Panc1 (cell line): ENCODE measurements at places on chromosomes 6 and 20. TPM values are rescaled to one million over a fixed set of nuclear protein-coding genes. Genes with fewer than 3 reads are reported as not detected.

DNA sequence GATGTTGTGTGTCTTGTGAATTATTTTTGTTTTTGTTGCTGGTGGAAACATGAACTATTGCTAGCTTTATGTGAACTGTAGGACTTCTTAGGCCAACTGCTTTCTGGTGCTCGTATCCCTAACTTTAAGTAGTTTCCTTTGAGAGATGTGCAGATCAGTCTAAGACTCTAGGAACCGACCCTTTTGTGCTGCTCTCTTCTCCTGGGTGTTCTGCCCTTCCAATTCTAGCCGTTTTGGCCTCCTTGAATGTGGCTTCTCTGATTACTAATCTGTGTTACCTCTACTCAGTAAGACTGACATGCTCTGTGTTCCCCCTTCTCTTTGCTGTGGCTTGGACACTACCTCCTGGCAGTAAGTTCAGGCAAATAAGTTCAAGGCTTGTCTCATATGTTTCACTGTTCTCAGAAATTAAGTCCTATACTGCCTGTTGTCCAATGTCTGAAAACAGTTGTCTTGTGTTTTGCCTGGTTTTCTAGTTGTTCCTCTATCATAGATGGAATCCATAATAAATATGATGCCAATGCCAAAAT lies 58.0 kb downstream of the FOXO3 start:
- DNase-seq = no peak

The TTK gene
- total RNA-seq = 35.5 TPM

DNA sequence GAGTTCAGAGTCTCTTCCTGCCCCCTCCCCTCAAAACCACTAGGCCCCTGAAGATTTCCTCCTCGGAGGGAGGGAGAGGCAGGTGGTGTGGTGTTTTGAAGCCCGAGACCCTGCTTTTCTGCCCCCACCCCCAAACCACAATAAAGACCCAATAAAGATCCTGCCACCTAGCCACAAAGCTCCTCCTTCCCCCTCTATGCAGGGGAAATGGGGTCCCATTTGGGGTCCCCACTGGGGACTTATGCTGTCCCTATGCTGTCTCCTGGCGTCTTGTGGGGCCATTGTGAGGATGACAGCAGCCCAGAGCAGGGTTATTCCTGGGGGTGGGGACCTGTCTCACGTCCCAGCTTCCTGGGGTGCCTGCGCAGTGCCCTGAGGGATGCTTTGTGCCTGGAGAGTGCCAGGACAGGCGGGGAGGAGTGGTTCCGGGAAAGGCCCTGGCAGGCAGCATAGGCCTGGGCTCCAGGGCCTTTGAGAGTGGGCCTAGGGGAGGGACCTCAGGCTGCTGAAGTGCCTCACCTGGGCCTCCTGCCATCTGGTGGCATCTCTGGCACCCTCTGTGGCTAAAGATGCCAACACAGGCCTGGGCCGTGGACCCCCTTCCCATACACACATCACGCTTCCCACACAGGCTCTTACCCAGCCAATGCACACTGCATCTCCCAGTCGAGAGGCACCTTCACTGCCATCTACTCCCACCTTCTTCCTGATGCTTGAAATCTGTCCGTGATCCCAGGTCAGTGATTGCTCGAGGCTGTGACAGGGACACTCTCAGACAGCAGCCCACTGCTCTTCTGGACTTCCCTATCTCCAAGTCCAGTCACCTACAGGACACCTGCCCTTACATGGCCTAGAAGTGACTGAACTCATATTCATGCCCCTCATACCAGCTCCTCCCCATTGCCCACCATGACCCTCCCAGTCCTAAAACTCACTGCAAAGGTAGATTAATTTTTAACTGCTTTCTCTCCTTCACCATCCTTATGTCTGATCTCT lies 7.9 kb upstream of the ARMC12 start:
- no peak for DNase-seq

GRCh38 chr6:54254886-54255285 lies 53.4 kb upstream of the TINAG start:
- no peak for DNase-seq

The TP53INP2 gene
- 20.6 TPM for total RNA-seq

DNA sequence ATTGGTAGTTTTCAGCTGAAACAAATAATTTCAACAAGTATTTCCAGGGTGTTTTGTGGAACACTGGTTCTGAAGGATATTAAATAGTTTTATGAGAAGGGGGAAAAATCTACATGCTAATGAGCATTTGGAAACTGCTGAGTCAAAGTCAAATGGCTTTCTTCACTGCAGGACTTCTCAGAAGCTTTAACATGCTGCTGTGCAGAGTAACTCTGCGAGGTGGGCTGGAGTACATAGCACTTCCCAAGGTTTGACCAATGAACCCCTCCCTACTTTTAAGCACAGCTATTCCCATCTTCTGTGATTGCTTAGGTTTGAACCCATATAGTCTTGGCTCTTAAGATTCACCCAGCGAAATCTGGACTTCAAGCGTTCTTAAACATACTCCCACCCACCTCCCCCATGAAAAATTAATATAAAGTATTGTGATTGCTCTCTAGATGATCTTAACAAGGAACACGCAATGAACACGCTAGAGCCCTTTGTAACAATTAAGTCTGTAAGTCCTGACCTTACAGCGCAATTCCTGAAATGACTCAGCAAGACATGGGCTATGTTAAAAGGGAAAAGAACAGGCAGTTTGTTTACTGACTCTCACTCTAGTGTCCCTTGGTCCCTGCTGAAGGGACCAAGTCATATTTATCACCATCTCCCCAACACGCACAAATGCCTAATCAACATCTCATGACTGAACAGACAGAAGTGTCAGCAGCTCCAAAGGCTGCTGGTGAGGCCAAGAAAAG lies 105.2 kb downstream of the NFATC2 start:
- DNase-seq = no peak

The APCDD1L gene
- total RNA-seq = 0.62 TPM

DNA sequence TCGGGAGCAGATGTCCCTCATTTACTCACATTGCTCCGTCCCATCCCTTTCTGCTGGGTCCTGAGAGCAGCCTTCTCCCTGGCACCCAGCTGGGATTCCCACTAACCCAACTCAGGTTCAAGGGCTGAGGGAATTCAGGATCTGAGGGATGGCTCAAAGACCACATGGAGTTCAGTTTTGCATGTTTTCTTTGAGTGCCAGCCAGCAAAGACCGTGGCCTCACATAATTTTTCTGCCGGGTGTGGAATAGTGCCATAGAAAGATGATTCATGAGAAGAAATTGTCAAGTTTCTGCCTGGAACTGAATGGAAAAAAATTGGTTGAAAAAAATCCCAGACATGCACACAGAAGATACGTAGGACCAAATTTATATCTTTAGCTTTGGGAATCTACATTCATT lies 168.6 kb downstream of the CD83 start:
- DNase-seq = no peak

The PAK5 gene
- not detected for total RNA-seq

DNA sequence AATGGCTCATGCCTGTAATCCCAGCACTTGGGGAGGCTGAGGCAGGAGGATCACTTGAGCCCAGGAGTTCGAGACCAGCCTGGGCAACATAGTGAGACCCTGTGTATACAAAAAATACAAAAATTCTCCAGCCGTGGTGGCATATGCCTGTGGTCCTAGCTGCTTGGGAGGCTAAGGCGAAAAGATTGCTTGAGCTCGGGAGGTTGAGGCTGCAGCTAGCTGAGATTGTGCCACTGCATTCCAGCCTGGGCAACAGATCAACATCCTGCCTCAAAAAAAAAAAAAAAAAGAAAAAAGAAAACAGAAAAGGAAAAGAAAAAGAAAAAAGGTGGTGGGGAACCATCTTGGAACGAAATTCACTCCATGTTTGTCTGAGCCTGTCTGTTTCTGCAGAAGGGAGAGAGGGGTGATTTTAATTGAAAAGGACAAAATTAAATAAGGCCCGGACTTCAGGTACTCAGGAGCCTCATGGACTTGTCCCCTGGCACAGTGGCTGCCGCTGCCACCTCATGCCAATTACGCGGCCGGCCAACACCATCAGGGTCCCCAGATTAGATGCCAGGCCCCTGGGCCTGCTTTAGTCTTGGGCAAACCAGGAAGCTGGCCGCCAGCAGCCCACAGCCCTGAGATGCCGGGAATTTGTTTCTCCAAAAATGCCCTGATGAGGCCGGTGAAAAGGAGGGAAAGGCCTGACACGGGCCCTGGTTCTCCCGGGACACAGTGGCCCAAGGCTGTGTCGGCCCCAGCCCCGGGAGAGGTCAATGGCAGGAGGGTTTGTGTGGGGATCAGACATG lies 37.8 kb upstream of the STX16 start:
- DNase-seq = no peak

DNA sequence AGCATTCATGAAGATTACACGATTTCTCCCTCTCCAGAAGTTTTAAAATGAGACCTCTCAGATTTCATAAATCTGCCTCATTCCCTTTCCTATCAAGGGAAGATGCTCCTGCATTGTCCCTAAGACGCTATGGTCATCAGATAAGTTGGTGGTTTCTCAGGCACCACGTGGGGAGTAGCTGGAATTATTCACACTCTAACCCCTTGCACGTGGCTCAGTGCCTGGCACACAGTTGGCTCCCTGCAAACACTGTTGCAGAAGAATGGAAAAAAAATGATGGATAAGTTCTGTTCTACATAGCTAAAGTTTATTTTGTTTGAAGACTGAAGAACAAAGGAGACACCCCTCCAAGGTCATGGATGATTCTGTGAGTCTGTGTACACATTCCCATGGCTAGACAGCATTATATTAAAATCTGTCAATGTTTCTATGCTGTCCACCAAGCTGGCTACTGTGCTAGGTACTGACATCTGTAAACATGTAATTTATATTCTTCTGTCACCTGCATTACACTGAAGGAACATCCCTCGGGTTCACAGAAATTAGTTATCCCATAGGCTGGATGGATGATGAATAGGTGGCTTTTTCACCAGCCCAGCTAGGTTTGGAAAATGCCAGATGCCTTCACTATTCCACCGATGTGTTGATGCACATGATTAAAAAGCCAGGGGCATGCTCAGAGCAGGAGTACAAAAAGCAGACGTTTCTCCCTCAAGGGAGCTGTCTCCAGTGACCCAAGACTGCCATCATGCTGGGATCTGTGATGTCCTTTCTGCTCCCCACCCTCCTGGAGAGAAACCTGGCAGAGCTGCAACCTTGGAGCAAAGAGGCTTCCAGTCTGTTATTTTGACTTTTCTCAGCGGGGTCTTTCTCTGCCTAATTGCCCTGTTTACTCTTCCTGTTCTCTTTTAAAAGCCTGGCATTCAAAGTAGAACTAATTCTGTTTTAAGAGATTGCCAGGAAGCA lies 610.5 kb downstream of the UTRN start:
- no peak for DNase-seq

- DNase-seq = no peak
Observed at GRCh38 chr6:46756469-46757213, 9.9 kb downstream of the ANKRD66 start.

DNA sequence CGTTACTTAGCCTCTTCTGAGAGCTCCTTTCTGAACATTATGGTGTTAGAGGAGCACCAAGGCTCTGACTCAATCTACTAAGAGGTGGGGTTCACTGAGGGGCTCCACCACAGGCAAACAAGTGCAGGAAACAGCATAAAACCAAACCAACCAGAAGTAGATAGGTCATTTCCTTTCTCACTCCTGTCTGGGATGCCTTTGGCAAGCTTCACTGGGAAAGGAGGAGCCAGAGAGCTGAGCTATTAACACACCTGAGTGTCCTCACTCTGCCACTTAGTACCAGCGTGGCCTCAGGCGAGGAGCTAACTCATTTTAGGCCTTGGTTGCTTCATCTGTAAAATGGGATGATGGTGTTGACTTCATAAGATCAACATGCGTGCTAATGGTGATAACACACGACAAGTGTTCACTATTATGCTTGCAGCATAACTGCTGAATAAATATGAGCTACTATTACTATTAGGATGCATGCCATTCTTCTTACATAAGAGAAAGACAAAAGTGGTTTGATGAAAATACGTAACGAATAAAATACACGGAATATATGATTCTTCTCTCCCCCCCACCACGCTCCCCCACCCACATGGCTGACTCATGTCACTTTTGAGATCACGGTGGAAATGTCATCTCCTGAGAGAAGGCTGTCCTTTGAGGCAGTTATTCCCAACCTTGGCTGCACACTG lies 185.4 kb downstream of the BCAS1 start:
- DNase-seq = no peak

DNA sequence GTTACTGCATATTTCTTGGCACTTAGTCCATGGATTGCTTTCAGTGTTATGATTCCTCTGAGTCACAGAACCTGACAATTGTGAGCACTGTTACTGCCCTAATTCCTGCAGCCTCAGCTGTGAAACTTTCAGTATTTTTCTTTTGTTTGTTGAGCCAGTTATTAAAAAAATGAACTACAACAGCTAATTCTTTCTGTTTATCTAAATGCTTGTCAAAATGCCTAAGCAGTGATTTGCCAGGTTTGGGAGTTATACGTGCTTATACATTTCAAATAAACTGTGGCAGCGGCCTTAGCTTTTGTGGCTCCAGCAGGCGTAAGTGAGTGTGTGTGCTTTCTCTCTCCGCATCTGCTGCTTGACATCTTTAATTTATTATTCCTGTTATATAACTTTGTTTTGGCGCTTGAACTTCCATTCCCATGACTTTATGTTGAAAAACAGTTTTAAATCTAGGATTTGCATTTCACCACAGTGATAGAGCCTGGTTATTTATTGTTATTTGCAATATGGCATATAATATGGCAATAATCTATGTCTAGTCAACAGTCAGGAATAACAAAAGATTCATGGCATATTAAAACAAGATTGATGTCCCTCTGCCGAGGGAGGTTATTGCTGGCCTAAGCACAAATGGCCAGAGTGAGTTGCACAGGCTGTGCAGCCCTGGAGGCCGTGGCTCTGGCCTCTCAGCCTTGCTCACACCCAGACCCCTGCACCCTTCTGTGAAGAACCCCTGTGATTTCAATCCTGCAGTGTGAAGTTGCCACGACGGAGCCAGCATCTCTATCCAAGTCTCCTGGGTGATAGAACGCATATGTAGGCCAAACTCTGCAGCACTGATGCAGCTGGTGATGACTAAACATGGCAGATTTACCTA lies 303.4 kb downstream of the THBS2 start:
- DNase-seq = no peak

- no peak for DNase-seq
Observed at GRCh38 chr20:16175322-16175961, 397.8 kb downstream of the KIF16B start.

GRCh38 chr6:142879527-142879926 lies 65.4 kb downstream of the HIVEP2 start:
- DNase-seq = no peak

GRCh38 chr6:19210849-19211590 lies 626.1 kb upstream of the ID4 start:
- no peak for DNase-seq

DNA sequence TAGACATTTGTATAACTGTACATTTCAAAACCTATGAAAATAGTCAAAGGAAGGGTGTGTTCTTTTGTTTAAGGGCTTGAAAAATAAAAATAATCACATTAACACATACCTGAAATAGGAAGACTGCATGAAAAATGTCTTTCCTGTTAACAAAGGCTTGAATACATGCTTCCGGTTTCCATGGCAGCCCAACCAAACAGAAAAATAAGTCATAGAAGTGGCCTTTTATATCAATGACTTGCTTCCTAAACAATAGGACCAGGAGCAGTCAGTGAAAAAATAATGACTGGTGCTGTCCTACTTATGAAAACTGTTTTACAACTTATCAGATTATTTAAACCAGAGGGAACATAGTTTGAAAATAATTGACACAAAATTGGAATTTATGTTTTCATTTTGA lies 412.6 kb upstream of the PLCB4 start:
- DNase-seq = no peak

GRCh38 chr20:48193627-48194425 lies 408.5 kb upstream of the SULF2 start:
- DNase-seq = no peak

The POPDC3 gene
- total RNA-seq = 29.2 TPM

GRCh38 chr6:43798688-43799444 lies 28.9 kb downstream of the VEGFA start:
- DNase-seq = peak; percentile 90

The TAAR9 gene
- not detected for total RNA-seq

The MAS1 gene
- total RNA-seq = not detected
